Stimulated activated CD8-positive, alpha-beta memory T cell treated with anti-CD3 and anti-CD28 coated beads, Interleukin-2, amount 100 ng/mL, for 1 hour (primary cell): ENCODE measurements at places on chromosomes 5 and 9.

- DNase-seq, result no peak
Measured at GRCh38 chr5:157088342-157088990, 20.4 kb downstream of the HAVCR2 start.

DNA sequence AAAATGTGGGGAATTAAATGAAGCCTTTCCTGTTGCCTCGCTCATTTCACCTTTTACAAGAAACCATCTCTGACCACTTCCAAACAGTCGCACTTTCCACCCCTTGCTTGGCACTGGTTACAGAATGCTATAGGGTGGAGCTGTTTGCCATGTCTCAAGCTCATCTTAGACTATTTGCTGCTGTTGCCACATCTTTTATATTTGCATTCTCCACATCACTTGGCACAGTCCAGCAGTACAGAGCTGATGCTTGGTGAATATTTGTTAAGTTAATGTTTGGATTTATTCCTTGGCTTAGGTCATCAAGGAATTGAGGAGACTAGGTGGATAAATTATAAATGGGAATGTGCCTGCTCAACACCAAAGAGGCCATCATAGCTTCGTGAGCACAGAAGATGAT lies 53.2 kb downstream of the GNA14 start:
- no peak for DNase-seq

GRCh38 chr5:109329333-109330237 lies 80.2 kb downstream of the PJA2 start:
- DNase-seq, result no peak

DNA sequence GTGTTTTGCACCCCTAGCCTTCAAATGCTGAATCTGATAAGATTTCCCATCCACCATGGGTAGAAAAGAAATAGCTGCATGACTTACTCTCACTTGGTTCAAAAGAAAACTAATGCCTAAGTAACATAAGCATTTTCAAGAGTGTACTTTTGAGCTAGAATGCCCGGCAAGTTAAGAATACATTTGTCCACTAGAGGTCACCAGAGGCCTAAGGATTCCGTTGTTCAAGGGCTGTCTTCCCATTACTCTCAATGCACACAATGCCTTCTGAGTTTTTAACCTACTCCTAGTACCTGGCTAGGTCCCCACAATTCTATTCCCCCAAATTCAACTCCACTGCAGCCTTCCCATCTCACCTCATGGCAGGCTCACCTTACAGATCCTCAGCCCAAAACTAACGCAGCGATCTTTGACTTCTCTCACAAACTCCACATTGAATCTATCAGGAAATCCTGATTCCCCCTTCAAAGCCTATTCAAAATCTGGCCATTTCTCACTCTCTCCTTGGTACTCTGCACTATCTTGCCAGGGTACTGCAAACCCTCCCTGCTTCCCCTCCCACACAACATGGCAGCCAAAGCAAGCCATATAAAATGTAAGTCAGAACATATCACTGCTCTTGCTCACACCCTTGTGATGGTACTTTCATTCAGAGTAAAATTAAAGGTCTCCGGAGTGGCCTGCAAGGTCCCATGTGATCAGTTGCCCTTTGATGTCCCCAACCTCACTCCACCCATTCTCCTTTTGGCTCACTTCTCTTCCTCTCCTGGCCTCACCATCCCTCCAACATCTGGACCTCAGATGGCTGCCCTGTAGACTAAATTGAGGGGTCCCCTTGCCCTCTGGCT lies 13.4 kb downstream of the OXCT1 start:
- DNase-seq, result peak; percentile 26

- no peak for DNase-seq
Measured at GRCh38 chr9:116868201-116868600, 181.1 kb downstream of the TRIM32 start.

- DNase-seq, result no peak
Measured at GRCh38 chr9:136052472-136052880, 42.6 kb downstream of the NACC2 start.

DNA sequence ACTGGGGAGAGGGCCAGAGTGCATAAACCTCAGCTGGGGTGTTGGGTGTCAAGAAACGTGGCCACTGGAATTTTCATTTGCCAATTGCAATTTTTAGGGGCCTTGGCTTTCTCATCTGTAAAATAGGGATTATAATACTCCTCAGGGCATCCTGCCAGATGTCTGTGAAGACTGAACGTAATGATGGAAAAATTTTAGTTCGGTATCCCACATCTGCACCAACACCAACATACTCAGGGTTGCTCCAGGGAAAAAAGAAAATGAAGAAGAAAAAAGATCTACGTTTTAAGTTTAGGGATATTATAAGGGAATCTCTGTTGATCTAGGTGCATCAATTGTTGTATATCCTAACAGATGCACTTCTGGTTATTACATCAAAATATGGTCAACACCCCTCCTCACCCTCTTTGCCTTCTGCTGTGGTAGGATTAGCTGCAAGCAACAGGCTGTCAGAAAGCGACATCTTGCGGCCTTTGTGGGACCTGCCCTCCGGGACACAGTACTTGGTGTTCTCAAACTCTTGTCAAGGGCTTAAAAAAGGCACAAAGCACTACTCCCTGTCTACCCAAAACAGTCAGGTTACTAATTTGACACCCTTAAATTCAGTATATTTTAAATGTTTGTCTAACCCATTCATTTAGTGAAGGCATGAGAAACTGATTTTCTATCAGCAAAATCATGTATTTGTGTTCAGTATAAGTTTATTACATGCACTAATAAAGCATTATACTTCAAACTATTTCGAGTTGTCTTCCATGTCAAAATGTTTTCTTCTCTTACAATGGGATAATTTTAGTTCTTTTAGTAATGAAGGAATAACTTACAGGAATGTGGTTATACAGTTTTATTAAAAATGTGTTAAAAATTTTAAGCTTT lies 8.3 kb upstream of the TBC1D2 start:
- DNase-seq, result peak; percentile 58

- no peak for DNase-seq
Measured at GRCh38 chr9:122143876-122144405, 15.6 kb downstream of the NDUFA8 start.

- DNase-seq, result no peak
Measured at GRCh38 chr5:118687661-118688621, 300.4 kb downstream of the DTWD2 start.

DNA sequence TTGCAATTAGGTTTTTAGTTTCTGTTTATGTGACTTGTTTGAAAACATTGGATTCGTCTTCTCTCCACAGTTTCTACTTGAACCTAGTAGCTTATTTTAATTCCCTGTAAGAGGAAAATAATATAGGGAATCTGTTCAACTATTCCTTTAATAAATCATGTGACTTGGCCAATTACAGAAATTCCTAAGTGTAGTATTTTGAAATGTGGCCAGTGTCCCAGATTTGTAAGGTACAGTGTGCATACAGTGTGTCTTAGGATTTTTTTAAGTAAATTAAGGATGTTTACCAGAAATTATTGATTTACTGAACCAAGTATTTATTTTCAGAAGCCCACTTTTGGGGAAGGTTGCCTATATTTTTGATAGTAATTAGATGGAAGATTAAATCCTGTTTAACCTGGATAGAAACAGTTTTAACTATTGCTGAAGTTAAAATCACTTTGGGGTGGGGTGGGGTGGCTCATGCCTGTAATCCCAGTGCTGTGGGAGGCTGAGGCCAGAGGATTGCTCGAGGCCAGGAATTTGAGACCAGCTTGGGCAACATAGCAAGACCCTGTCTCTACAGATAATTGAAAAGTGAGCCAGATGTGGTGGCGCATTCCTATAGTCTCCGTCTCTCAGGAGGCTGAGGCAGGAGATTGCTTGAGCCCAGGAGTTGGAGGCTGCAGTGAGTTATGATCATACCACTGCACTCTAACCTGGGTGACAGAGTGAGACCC lies 36.9 kb downstream of the G3BP1 start:
- no peak for DNase-seq

DNA sequence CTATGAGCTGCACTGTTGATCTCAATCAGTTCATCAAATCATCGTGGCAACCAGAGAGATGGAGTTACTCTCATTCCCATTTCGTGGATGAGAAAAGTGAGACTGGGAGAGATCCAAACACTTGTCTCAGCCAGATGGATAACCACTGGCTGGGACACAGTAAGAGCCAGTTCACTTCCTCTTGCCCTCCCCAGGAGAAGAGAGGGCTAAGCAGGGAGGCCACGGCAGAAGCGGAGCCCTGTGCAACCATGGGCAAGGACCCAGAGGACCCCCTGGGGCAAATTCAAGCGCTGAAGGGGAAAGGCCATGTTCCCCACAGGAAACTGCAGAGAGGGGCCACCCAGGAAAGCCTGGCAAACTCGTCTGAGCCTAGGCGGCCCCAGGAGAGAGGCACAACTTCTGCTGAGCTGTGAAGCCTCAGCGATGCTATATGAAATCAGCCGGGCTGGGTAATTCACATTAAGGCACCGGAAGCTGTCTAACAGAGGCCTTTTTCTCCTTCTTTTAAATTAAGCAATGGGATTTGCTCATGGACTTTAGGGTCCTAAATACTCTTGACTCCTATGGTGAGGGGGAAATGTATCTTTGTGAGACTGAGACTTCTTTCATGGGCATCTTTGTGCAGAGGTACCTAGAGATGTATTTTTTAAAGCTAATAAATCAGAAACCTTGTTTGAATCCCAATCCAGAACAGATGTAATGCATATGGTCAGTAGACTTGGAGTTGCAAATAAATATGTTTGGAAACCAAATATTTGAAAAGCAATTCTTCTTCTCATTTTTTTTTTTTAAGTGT lies 137.1 kb upstream of the SMIM23 start:
- no peak for DNase-seq

- DNase-seq, result no peak
Measured at GRCh38 chr9:136840877-136841645, 1.2 kb upstream of the AJM1 start.

GRCh38 chr9:81827616-81828296 lies 100.5 kb upstream of the SPATA31D4 start:
- no peak for DNase-seq

GRCh38 chr9:1454211-1454610 lies 404.1 kb downstream of the DMRT2 start:
- DNase-seq, result no peak

- no peak for DNase-seq
Measured at GRCh38 chr5:67623078-67623477, 426.5 kb upstream of the CD180 start.

DNA sequence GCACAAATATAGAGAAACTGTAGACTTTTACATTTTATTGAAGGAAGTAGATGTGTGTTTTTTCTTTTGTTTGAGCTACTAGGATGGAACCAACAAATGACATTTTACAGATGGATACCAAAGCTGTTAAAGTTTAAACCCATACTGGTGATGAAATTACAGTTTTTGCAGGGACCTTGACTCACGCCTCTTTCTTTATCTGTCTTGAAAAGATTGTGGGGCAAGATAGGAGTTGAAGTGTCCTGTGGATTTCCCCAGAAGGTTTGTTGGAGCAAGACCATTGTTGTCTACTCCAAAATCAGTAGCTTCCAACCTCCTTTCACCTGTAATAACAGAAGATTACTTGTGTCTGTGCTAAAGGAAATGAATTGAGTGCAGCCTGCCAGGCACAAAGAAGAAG lies 4.1 kb upstream of the C5orf63 start:
- no peak for DNase-seq

- no peak for DNase-seq
Measured at GRCh38 chr9:123660691-123661466, 269.0 kb downstream of the DENND1A start.

DNA sequence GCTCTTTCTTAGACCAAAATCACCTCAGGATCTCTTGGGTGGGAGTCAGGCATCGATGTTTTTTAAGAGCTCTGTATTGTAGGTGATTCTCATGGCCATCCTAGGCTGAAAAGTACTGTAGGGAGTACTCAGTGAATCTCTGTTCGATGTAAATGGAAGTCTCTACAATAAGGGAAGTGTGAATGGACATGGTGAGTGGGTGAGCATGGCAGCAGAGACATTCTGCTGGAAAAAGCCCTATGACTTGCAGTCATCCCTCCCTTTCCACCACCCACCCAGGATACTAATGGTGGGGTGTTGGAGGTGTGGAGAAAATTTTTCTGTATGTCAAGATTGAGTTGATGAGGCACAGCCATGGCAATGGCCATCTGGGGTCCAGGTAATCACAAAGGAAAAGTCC lies 30.9 kb downstream of the ZNF366 start:
- no peak for DNase-seq

DNA sequence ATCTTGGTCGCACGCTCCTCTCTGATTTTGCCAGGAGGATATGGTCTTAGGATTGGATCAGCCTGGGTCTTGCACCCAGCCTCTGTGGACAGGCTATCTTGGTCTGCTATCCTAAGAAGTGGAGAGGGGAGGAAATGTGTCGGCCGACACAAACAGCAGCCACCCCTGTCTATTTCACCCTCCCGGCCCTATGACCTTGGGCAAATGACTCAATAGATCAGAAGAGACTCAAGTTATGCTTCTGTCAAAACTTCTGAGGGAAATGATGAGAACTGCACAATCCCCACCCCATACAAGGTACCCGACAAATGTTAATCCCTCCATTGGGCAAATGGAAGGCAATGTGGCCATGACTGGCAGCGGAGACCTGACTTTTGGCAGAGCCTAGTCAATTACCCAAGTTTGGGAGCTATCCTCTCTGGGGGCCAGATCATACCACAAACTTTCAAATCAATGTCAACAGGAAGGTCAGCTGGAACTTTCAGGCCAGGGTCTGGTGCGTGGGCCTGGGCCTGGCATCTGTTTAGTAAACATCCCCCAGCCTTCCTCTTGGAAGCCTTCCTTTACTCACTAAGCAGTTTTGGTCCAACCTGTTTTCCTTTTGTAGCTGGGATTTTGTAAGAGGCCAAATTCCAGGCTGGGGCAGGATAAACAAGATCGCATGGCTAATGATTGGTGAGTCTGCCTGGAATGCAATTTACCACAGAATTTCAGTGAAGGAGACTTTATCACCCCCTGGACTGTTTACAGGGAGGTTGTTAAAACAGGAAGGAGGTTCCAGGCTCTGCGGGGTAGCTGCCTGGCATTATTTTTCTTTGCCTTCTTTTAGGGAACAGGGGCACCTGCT lies 64.2 kb upstream of the CPEB4 start:
- DNase-seq, result no peak

GRCh38 chr9:110207071-110207641 lies 803 bp downstream of the C9orf152 start:
- DNase-seq, result no peak

DNA sequence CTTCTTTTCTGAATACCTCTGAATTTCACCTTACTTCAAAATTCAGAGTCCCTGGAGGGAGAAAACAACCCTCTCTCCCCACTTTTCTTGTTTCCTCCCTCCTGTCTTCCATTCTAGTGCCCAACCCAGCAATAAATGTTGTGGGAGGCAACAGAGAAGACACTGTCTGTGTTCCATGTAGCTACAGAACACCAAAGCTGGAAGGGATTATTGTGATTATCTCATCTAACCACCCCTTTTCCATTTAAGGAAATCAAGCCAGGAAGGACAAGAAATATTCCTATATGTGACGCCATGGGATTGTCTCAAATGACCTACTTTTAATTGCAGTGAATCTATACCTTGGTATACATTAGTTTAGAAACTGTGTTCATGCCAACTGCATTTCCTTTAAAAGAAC lies 476.6 kb upstream of the TNC start:
- no peak for DNase-seq
